Sciatic nerve (tissue), 2 donors: ENCODE measurements at places on chromosomes 12 and 14. TPM values are rescaled to one million over a fixed set of nuclear protein-coding genes. Genes with fewer than 3 reads are reported as not detected.

DNA sequence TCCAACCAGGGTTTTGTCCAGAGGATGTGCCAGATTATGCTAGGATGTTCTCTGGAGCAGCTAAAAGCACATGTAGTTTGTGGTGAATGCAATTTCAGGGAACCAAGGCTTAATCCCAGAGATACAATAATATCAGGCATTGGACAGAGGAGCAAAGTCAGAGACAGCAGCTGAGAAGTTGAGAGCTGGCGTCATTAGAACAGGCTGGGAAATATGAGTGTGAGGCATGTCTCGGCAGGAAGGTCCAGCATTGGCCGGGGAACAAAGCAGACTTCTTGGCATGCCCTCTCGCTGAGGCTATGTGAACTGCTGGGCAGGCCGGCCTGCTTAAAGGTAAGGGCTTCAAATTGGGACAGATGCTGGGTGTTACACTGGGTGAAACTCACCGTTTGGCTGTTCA is 125.4 kb downstream of the CAND1 start:
- DNase-seq = peak; percentile 59

DNA sequence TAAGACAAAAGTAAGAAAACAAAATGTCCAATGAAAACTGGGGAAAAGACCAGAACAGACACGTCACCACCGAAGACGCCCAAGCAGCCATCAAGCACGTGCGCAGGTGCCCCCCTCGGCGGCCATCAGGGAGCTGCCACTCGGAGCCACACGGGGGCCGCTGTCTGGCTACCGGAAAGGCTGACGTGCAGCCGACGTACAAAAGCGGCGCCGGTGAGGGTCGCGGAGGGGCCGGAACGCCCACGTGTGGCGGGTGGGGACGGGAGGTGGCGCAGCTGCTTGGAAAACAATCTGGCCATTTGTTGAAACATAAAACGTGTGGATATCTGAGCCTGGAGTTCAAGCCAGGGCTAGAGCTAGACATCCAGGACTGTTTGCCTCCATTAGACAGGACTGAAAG is 60.7 kb downstream of the GALNT9 start:
- DNase-seq = no peak

DNA sequence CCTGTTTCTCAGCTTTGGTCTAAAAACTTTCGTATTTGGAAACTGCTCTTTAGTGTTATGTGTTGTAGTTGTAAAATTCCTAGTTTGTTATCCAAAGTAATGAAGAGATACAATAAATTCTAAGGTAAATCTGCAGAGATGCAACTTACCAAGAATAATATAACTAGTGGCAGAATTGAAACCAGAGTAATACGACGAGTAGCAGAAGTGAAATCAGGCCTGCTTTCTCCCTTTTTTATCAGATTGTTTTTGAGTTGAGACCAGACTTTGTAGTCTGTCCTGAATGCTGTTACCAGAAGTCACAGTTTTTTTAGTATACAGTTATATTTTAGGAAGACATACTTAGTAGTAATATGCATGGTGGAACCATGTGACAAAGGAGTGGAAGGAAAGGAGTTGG is 12.5 kb downstream of the PAPOLA start:
- DNase-seq = no peak

- DNase-seq = no peak
These were observed 10.2 kb upstream of the LLPH start for GRCh38 chr12:66140731-66141130.

GRCh38 chr14:86257973-86258372 is 728.0 kb downstream of the FLRT2 start:
- DNase-seq = no peak

ANO6 gene
- 50.6 TPM for total RNA-seq

DNA sequence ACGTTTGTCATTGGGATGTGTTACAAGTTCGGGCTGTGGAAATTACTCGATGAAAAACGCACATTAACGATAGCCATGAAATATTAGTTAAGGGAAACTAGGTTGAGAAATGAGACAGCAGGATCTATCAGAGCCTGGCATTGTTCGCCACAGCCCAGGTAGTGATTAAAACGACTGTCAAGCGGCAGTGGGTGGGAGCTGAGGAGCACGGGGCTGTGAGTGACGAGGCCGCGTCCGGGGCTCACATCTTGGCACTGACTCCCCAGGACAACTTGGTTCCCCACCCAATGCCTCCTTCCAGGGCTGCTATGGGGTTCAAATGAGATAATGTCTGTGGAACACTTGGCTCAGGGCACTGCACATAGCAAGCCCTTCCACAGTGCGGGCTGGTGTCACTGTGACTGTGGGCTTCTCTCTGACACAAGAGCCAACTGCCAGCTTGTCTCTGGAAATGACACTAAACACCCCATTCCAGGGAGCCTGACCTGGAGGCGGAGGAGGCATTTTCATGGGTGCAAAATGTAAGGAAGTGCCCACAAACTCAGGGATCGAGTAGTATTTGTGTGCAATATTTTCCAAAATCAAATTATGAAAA is 19.3 kb downstream of the MMAB start:
- no peak for DNase-seq

DNA sequence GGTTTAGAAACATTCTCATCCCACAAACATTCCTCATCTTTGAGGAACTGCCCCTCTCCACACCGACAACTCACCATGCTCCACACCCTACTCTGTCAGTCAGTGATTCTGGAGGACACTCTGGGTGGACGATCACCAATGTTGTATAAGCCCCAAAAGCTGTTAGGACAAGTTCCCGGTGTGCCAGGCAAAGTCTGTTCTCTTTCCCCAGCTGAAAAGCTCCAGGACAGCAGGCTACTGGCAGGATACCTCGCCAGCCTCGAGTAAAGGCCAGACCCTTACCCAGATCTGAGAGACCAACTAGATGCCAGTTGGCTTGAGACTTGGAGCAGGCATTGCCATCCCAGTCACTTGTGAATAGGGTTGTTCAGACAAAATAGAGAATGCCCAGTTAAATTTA is 12.0 kb downstream of the KRT5 start:
- DNase-seq = peak; percentile 32

GRCh38 chr12:1205512-1206060 is 214.6 kb downstream of the ERC1 start:
- DNase-seq = no peak
